ENCODE measurements at places on chromosomes 7 and 10. TPM values are rescaled to one million over a fixed set of nuclear protein-coding genes. Genes with fewer than 3 reads are reported as not detected.

TIMM23 gene
- 49.0 TPM for total RNA-seq

HSPB1 gene
- 28.1 TPM for total RNA-seq

CYP3A4 gene
- not detected for total RNA-seq

CALHM3 gene
- total RNA-seq, result 0.17 TPM

DNAJC30 gene
- total RNA-seq, result 8.7 TPM

MBL2 gene
- not detected for total RNA-seq

PDE1C gene
- total RNA-seq, result not detected

GRCh38 chr7:47807126-47807525 is 141.1 kb downstream of the PKD1L1 start:
- no peak overlapping the region for H3K27ac ChIP-seq
- H3K36me3 ChIP-seq, result no peaks in the 10 kb centered on the region
- no peaks in the 10 kb centered on the region for H3K4me1 ChIP-seq
- no peaks in the 10 kb centered on the region for H3K27me3 ChIP-seq
- H3K4me3 ChIP-seq, result no peak overlapping the region

DNA sequence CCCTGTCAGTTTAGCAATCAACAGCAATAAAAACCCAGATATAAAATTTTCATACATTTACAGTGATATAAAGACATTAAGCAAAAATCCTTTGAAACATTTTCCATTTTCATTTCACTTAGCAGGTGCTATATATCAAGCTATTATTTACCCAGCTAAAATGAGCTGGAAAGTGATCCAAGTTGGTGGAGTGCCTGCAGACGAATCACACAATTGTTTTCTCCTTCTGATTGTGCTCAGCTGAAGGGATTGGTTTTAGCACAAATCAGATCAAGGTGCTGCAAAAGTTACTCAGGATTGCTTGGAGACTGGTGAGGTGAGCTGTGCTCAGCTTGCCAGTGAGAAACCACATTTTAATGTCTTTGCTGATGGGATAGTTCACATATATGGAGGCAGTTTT is 138.1 kb downstream of the LRMDA start:
- no peak overlapping the region for H3K27ac ChIP-seq
- H3K36me3 ChIP-seq, result no peaks in the 10 kb centered on the region
- H3K4me1 ChIP-seq, result no peaks in the 10 kb centered on the region
- no peak for DNase-seq

DNA sequence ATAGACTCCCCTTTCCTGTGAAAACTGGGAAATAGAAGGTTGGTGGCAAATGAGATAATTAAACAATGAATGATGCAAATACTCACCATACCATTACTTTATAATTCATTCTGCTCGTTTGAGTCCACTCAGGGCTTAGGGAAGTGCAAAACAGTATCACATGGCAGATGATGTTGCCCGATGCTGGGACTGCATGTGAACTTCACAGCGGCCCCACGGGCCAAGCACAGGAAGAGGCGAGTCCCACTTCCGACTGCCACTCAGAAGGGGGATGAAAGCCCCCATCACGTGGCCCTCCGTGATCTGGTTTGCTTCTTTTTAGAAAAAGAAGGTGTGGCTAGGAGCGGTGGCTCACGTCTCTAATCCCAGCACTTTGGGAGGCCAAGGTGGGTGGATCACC is 71.5 kb downstream of the PRPF18 start:
- DNase-seq, result peak; percentile 15
- peaks cover 25% of the 10 kb centered on the region for H3K4me1 ChIP-seq
- H3K27me3 ChIP-seq, result no peaks in the 10 kb centered on the region
- H3K4me3 ChIP-seq, result no peak overlapping the region

DNA sequence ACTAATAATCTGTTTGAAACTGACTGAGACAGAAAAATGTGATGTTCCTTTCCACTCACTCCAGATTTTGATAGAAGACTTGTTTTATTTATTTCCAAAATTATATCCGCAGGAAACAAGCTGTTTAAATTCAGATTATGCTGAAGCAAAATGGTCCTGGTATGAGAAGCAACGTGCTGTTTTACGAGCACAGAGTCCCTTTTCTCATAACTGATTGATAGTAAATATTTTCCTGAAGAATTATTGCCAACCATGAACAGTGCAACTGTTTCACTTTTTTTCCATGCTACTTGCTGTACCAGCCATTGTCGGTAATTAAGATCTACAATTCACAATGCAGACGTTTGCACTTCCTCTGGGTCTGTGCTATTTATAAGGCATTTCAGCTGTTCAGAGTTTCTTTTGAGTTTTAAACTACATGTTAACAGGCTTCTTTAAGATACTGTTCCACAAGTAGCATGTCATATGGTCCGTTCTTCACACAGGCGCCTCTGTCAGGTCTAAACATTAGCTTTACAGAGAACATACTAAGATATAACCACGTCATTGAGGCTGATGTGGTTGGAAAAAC is 103.8 kb downstream of the POLL start:
- H3K4me1 ChIP-seq, result no peaks in the 10 kb centered on the region
- no peak for DNase-seq
- H3K27ac ChIP-seq, result no peak overlapping the region

DNA sequence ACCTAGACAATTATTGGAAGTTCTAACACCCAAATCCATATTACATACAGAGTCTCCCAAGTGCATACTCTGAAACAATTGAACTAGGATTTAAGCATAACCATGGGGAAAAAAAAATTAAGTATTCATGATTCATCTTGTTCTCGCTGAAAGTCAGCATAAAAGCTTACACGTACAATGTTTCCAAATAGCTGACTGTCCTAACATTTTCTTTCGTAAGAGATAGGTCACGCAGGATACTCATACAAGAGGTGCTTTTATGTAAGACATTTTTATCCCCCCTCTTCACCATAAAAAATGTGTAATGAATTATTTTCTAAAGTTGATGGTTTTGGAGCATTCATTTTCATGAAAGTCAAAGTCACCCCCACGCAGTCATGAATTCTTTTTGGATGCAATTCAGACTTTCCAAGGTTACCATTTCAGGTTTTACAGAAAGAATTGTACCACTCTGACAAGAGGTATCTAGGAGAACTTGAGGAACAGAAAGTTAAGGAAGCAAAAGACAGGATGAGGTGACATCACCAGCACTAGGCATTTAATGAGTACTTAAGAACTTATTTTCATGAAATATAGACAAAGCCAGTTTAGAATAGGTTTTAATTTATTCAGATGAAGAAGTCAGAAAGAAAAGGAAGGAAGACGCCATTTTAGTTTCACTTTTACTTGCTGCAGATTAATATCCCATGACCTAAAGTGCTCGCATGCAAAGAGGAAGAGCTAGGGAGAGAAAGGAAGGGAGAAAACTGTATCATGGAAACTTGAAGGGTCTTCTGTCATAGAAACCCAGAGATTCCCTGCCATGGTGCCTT is 55.8 kb downstream of the TMEM26 start:
- peak overlapping the region; percentile 49 for H3K4me3 ChIP-seq
- peaks cover 6% of the 10 kb centered on the region for H3K27me3 ChIP-seq
- peaks cover 13% of the 10 kb centered on the region for H3K4me1 ChIP-seq

DNA sequence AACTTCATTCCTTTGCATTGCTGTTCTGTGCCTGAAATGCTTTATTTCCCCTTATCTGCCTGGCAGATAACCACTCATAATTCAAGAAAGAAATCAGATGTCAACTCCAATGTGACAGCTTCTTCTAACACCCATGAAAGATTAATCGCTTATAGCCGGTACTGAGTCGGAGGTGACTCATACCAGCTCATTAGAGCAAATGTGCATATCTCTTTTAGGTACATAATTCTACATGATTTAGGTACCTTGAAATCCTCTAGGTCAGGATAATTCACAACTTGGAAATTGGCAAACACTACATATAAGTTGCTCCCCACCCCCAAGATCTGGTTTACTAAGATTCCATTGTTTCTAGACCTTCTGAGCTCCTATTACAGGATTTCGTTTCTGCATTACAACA is 554.4 kb upstream of the SORCS1 start:
- H3K4me3 ChIP-seq, result no peak overlapping the region
- H3K27me3 ChIP-seq, result no peaks in the 10 kb centered on the region
- no peaks in the 10 kb centered on the region for H3K36me3 ChIP-seq
- H3K27ac ChIP-seq, result no peak overlapping the region

DNA sequence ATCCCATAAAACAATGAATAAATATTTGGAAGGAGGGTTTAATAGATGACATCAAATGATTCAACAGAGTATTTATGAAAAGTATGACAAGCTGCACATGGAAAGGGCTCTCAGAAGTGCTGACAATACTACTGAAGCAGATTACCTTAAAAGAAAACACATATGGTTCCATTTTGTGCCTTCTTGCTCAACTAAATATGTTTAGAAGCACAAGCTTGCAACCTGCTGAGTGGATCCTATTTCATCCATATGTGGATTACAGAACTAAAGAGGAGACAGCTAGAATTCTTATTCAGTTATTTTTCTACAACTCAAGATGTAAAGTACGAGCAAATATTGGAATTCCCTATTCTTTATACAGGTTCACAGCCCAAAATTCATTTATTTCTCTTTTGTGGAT is 340.6 kb downstream of the TFEC start:
- peaks cover 2% of the 10 kb centered on the region for H3K27me3 ChIP-seq
- no peak for DNase-seq
- no peak overlapping the region for H3K4me3 ChIP-seq
- no peaks in the 10 kb centered on the region for H3K36me3 ChIP-seq
- H3K27ac ChIP-seq, result no peak overlapping the region
- no peaks in the 10 kb centered on the region for H3K4me1 ChIP-seq

DNA sequence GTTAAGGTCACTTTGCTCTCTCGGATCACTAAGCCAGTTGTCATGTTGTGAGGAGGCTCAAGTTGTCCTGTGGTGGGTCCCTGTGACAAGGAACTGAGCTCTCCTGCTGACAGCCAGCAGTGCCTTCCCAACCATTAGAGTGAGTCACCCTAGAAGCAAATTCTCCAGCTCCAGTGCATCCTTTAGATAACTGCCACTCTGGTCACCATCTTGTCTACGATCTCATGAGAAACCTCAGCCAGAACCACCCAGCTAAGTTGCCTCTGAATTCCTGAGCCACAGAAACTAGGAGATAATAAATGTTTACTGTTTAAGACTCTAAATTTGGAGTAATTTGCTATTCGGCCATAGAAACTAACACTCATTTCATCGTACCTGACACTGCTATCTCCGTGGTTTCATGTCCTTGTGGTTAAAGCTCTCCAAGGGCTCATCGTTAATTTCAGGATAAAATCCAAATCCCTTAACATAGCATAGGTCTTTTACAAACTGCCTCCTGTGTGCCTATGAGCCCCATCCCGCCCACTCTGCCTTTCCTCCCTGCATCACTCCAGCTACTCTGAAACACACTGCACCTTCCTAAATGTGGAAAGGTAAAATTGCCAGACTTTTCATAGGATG is 56.5 kb upstream of the WIPF3 start:
- DNase-seq, result no peak
- H3K36me3 ChIP-seq, result no peaks in the 10 kb centered on the region
- no peak overlapping the region for H3K27ac ChIP-seq
- no peak overlapping the region for H3K4me3 ChIP-seq

- H3K27me3 ChIP-seq, result peaks cover 8% of the 10 kb centered on the region
- no peaks in the 10 kb centered on the region for H3K4me1 ChIP-seq
- no peak for DNase-seq
- H3K27ac ChIP-seq, result no peak overlapping the region
These were observed 39.1 kb downstream of the GOLGA7B start for GRCh38 chr10:97888641-97889262.

- no peak for DNase-seq
- H3K27ac ChIP-seq, result no peak overlapping the region
- peaks cover 54% of the 10 kb centered on the region for H3K4me1 ChIP-seq
- no peaks in the 10 kb centered on the region for H3K27me3 ChIP-seq
- peaks cover 67% of the 10 kb centered on the region for H3K36me3 ChIP-seq
- no peak overlapping the region for H3K4me3 ChIP-seq
These were observed 9.4 kb downstream of the MTG1 start for GRCh38 chr10:133403359-133403758.

- H3K27ac ChIP-seq, result no peak overlapping the region
- no peaks in the 10 kb centered on the region for H3K4me1 ChIP-seq
These were observed 63.5 kb downstream of the PRKAG2 start for GRCh38 chr7:151813445-151813844.

- H3K4me3 ChIP-seq, result no peak overlapping the region
- no peaks in the 10 kb centered on the region for H3K27me3 ChIP-seq
- H3K4me1 ChIP-seq, result no peaks in the 10 kb centered on the region
- DNase-seq, result no peak
- no peaks in the 10 kb centered on the region for H3K36me3 ChIP-seq
These were observed 411.3 kb downstream of the CCSER2 start for GRCh38 chr10:84739641-84740040.

- H3K27ac ChIP-seq, result no peak overlapping the region
- no peaks in the 10 kb centered on the region for H3K27me3 ChIP-seq
- H3K4me3 ChIP-seq, result no peak overlapping the region
- DNase-seq, result peak; percentile 52
- H3K4me1 ChIP-seq, result peaks cover 7% of the 10 kb centered on the region
These were observed 51.9 kb downstream of the DENND11 start for GRCh38 chr7:141649865-141650634.

DNA sequence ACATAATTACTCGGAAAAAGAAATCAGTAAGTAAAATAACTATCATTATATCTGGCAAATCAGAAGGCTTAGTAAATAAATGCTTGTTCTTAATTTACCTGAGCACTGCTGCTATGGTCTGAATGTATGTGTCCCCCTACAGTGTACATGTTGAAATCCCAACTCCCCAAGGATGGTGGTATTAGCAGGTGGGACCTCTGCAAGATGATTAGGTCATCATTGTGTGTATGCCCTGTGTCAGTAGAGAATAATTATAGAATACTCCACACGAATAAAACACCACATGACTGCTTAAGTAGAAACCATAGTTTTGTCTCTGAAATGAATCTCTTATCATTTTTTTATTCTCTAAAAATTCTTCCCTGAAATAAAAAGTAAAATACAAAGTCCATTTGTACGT is 101.6 kb downstream of the RNF133 start:
- H3K4me1 ChIP-seq, result no peaks in the 10 kb centered on the region
- no peaks in the 10 kb centered on the region for H3K27me3 ChIP-seq
- no peaks in the 10 kb centered on the region for H3K36me3 ChIP-seq
- H3K27ac ChIP-seq, result no peak overlapping the region
- DNase-seq, result no peak
- H3K4me3 ChIP-seq, result no peak overlapping the region

GRCh38 chr7:32891043-32891799 is at the start of gene KBTBD2:
TSS of gene KBTBD2 (minus strand) at chr7:32891760. CDS start at chr7:32879604, 12,156 bp downstream.
- DNase-seq, result peak; percentile 81
- H3K4me1 ChIP-seq, result peaks cover 51% of the 10 kb centered on the region
- H3K27me3 ChIP-seq, result no peaks in the 10 kb centered on the region
- H3K4me3 ChIP-seq, result peak within 1 kb of the TSS; percentile 95
- peak within 1 kb of the TSS; percentile 100 for H3K27ac ChIP-seq
- H3K36me3 ChIP-seq, result peaks cover 25% of the 10 kb centered on the region

Measured in activated CD4-positive, alpha-beta T cell treated with anti-CD3 and anti-CD28 coated beads, Interleukin-2, amount 10 ng/mL, durations not matched to agents 7 days and 5 days (primary cell).